ENCODE measurements at places on chromosomes 1 and 21. TPM values are rescaled to one million over a fixed set of nuclear protein-coding genes. Genes with fewer than 3 reads are reported as not detected.

The NTMT2 gene
- not detected for total RNA-seq

The FAM229A gene
- 20.0 TPM for total RNA-seq

DNA sequence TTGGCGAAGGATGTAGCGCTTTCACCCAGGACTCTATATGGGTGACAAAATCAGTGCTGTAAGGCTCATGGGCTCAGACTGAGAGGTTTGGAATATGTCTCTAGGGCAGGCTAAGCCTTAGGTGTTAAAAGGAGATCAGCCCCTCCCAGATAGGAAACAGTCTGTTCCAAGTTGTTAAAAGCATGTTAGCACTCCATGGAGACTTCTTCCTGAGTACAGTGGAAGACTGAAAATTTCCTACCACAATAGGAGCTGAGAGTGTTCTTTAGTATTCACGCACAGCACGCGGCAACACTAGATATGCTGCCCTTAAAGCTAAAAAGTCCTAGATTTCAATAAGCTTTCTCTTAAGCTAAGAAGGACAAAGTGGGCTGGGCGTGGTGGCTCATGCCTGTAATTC lies 122.1 kb downstream of the TRABD2B start:
- DNase-seq, result no peak
- no peak overlapping the region for H3K27ac ChIP-seq
- peaks cover 11% of the 10 kb centered on the region for H3K4me1 ChIP-seq
- H3K36me3 ChIP-seq, result no peaks in the 10 kb centered on the region
- no peak overlapping the region for H3K4me3 ChIP-seq

DNA sequence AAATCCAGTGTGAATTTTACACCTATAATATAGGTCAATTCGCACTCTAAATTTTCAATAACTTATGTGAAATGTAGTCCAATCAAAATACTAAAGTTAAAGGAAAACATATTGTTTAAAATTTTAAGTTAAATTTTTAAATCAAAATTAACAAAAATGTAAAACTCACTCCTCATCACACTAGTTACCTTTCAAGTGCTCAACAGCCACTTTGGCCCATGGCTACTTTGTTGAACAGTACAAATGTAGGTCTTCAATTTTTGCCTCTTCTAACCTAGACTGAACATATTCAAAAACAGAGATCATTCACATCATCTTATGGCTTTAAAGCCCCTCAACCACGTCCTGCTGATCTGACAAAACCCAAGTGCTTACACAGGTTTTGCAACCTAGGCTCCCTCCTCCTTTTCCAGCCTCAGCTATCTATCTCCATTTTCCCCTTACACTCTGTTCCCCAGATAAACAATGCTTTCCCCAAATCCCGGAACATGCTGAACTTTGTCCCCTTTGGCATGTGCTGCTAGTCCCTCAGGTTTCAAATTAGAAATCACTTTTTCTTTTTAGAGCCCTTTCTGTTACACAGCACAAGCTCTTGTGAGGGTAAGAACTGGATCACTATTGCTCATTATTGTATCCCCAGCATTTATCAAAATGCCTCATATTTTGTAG lies 110.6 kb downstream of the AKT3 start:
- no peaks in the 10 kb centered on the region for H3K27me3 ChIP-seq
- H3K36me3 ChIP-seq, result no peaks in the 10 kb centered on the region
- H3K27ac ChIP-seq, result no peak overlapping the region
- no peak for DNase-seq

DNA sequence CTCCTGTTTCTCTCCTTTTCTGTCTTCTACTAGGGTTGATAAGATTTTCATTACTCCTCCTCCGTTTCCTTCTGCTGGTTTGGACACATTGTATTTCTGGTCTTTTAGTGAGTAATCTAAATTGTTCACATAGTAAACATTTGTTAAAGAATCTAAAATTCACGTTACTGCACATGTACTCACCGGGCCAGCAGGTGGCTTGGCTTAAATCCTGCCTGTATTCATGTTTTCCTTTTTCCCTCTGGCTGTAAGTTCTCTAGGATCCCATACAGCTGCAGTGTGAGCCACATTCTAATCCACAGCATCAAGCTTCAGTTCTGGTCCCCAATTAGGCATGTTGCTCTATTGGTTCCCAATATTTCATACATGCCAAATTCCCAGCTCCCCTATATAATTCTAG lies 958.3 kb downstream of the ADGRL2 start:
- H3K36me3 ChIP-seq, result no peaks in the 10 kb centered on the region
- DNase-seq, result no peak
- no peaks in the 10 kb centered on the region for H3K4me1 ChIP-seq
- no peaks in the 10 kb centered on the region for H3K27me3 ChIP-seq

- H3K27me3 ChIP-seq, result no peaks in the 10 kb centered on the region
- H3K4me1 ChIP-seq, result peaks cover 27% of the 10 kb centered on the region
- no peak overlapping the region for H3K4me3 ChIP-seq
- no peak for DNase-seq
These were observed 14.2 kb downstream of the THRAP3 start for GRCh38 chr1:36238433-36238832.

GRCh38 chr1:101781201-101781831 lies 215.4 kb downstream of the OLFM3 start:
- H3K4me1 ChIP-seq, result peaks cover 7% of the 10 kb centered on the region
- no peaks in the 10 kb centered on the region for H3K36me3 ChIP-seq
- H3K4me3 ChIP-seq, result no peak overlapping the region

DNA sequence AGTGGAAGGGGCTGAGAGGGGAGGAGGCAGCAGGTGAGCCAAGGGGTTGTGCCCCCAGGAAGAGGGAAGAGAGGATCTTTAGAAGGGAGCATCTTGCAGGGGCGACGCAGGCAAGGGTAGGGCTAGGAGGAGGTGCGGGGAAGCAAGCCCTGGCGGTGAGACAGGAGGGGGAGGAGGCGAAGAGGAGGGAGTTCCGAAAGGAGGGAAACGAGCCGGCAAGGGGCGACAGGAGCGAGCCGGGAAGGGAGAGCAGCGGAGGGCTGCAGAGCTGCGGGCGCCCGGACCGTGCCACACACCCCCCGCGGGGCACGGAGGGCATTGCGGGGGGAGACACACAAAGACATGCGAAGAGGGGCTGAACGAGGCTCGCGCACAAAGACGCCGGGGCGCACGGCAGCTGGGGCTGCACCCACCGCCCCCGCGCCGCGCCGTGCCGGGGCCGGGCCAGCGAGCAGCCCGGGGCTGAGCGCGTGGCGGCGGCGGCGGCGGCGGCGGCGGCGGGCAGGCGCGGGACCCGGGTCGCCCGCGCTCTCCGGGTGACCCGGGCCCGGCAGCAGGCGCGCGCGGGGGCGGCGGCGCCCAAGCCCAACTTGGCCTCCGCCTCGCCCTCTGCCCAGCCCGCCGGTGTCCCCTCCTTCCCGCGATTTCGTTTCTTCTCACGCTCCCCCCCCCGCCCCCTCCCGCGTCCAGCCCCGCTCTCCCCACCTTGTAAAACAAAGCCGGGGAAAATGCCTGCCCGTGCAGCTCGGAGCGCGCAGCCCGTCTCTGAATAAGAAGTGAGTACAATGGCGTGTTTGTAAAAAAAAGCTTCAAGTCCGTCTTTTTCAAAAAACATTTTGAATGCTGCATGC lies at the start of gene KCNK2:
Gene KCNK2, plus strand, starts transcription at position 206 of the 851 bp plus-strand sequence. CDS start 649 bp downstream, outside the sequence.
- peak; percentile 26 for DNase-seq
- H3K27ac ChIP-seq, result no peak within 1 kb of the TSS
- peak within 1 kb of the TSS; percentile 45 for H3K4me3 ChIP-seq
- H3K27me3 ChIP-seq, result no peaks in the 10 kb centered on the region
- no peaks in the 10 kb centered on the region for H3K36me3 ChIP-seq

Data from thyroid gland (tissue), 4 donors.